Esophagus squamous epithelium (tissue), 5 donors: ENCODE measurements at places on chromosomes 12 and 14. TPM values are rescaled to one million over a fixed set of nuclear protein-coding genes. Genes with fewer than 3 reads are reported as not detected.

DNA sequence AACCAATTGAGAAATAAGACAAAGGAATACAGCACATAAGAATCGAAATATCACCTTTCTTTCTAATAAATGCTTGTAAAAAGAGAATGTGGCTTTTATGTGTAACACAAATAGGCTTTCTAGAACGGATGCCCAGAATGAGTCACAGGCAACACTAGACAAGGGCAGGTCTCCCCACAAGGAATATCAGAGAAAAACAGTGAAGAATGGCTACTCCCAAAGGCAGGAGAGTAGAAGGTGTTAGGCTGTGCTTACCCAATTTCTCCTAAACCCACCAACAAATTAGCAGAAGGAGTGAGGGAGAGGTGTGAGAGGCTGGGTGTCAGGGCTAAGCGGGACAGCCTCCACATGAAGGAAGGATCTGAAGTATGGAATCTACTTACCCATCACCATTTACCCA lies 55.2 kb downstream of the GALNT4 start:
- H3K27ac ChIP-seq = no peak overlapping the region
- no peaks in the 10 kb centered on the region for H3K36me3 ChIP-seq
- no peak for DNase-seq
- H3K27me3 ChIP-seq = no peaks in the 10 kb centered on the region
- no peak overlapping the region for H3K4me3 ChIP-seq

GRCh38 chr12:53252349-53252916 lies 15.7 kb upstream of the ESPL1 start:
- no peak for DNase-seq
- H3K4me3 ChIP-seq = peak overlapping the region; percentile 95
- no peaks in the 10 kb centered on the region for H3K27me3 ChIP-seq
- no peaks in the 10 kb centered on the region for H3K36me3 ChIP-seq
- H3K4me1 ChIP-seq = peaks cover 52% of the 10 kb centered on the region

DNA sequence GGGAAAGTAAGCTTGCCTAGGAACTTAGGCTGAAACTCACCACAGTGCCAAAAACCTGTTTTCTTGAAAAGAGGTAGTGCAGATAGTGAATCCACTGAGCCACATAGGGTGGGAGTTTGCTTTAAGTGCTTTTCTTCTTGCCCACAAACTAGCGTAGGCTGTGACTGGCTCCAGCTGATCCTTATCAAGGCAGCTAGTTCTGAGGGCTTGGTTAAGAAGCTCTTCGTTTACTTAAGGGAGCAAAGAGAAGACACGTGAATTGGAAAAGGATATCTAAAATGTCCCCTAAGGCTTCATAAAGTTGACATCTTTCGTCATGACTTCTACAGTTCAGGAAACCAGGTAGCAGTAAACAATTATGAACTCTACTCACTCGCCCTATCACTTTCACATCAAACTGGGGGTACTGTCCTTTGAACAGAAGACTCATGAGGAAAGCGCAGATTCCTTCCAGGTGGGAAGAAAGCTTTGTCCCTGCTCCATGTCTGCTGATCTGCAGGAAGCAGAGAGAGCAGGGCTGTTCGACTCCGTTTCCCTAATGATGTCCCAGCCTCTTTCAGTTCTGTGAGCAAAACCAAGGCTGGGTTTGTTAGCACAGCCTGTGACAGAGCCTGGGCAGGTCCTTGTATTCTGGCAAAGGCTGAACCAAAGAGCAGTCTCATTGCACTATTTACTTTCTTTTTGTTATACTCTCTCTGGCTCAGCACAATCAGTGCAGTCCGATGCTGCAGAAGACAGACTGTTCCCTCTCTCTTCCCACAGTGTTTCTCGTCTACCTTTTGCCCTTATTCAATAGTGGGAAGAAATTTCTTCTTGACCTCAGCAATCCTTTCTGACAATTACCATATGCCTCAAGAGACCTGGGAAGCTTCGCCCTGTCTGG lies 93.5 kb upstream of the ETV6 start:
- H3K27me3 ChIP-seq = no peaks in the 10 kb centered on the region
- H3K27ac ChIP-seq = peak overlapping the region; percentile 65
- peak overlapping the region; percentile 27 for H3K4me3 ChIP-seq
- no peak for DNase-seq

DNA sequence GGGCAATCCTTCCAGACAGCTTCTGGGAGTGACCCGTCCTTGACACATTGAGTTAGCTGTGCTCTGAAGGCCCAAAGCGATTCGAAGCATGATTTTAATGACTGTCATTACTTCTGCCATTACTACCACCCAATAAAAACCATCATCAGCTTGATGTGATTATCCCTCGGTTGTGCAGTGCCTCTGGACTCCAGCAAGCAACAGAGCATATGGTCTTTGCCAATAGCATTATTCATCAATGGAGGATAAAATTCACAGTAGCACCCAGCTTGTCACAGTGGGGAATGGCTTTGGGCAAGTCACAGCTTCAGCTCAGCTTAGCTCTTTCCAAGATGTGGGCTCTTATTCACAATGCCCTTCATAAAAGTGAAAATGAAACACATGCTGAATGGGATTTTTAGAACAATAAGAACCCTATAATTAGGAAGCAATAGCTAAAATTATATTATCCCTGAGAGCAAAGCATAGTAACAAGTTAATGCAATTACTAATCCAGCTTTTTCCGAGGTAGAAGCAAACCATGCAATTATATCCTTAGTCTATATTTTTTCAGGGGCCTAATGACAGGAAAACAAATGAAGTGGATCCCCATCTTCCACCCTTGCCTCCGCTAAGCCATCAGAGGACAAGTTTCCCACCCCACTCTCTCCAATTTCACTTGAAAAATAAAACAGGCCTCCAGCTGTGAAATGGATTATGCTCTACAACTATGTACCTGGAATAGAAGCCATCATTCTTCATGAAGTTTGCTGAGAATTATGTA lies 163.0 kb upstream of the EEA1 start:
- H3K27ac ChIP-seq = no peak overlapping the region
- H3K27me3 ChIP-seq = no peaks in the 10 kb centered on the region
- DNase-seq = no peak
- no peak overlapping the region for H3K4me3 ChIP-seq
- H3K4me1 ChIP-seq = peaks cover 24% of the 10 kb centered on the region

DNA sequence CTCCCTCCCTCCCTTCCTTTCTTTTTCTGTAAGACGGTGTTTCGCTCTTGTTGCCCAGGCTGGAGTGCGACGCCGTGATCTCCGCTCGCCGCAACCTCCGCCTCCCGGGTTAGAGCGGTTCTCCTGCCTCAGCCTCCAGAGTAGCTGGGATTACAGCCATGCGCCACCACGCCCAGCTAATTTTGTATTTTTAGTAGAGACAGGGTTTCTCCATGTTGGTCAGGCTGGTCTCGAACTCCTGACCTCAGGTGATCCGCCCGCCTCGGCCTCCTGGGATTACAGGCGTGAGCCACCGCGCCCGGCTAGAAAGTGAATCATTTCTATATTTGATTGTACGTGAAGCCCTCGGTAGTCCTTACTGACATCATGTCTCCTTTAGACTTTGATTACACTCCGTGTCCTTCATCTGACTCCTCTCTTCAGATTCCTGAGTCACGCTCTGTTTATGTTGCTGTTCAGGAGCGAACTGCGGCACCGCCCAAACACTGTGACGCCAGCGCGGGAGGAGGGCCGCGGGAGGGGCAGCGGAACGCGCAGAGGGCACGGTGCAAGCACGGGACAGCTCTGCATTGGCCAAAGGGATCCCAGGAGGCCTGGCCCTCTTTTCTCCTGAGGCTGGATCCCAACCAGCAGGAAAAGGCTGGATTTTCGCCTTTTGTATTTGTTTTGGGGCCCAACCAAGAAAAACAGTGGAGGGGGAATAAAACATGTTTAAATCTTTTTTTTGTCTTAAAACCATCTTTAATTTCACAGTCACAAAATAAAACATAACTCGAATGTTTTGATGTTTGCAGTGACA lies 538 bp upstream of the GABARAPL1 start:
- DNase-seq = peak; percentile 49
- H3K4me1 ChIP-seq = peaks cover 34% of the 10 kb centered on the region
- H3K36me3 ChIP-seq = peaks cover under 1% of the 10 kb centered on the region

DNA sequence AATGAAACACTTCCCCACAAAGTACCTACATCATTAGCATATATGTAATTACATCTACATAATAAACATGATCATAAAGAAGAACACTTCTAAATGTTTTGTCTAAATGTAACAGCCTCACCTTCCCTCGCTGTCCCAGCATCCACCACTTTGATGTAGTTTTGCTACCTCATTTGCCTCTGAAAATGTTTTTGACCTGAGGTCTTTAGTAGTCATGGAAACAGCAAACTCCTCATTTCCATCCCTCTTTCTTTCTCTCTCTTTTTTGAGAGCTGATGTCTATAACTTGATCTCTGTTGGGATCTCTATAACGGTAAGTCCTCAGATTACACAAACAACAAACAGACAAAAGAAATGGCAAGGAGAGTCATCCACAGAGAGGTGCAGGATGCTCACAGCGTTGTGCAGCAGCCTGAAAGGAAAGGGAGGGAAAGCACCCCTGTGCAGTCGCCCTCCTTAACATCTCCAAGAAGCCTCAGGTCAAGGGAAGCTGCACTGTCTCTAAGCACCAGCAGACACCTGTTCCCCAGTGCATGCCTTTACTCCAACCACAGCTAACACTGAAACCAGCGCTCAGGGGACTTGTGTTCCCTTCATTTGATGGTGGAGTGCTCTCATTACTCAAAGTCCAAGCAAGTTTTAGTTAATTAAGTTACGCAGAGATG lies 268.7 kb downstream of the TMEM132D start:
- H3K4me1 ChIP-seq = no peaks in the 10 kb centered on the region
- no peaks in the 10 kb centered on the region for H3K27me3 ChIP-seq
- no peak overlapping the region for H3K27ac ChIP-seq
- H3K36me3 ChIP-seq = no peaks in the 10 kb centered on the region
- DNase-seq = no peak
- H3K4me3 ChIP-seq = no peak overlapping the region

- H3K4me1 ChIP-seq = no peaks in the 10 kb centered on the region
- no peak overlapping the region for H3K4me3 ChIP-seq
- DNase-seq = no peak
- no peaks in the 10 kb centered on the region for H3K27me3 ChIP-seq
Measured at GRCh38 chr12:127588249-127588648, 678.7 kb upstream of the TMEM132C start.

GRCh38 chr12:8692573-8692972 lies 5.2 kb upstream of the RIMKLB start:
- DNase-seq = no peak
- H3K4me3 ChIP-seq = no peak overlapping the region
- H3K36me3 ChIP-seq = no peaks in the 10 kb centered on the region
- no peaks in the 10 kb centered on the region for H3K27me3 ChIP-seq

GRCh38 chr12:64634508-64635092 lies 24.3 kb downstream of the RASSF3 start:
- no peaks in the 10 kb centered on the region for H3K36me3 ChIP-seq
- H3K4me1 ChIP-seq = peaks cover 27% of the 10 kb centered on the region
- no peaks in the 10 kb centered on the region for H3K27me3 ChIP-seq
- DNase-seq = no peak
- H3K4me3 ChIP-seq = no peak overlapping the region

- no peak overlapping the region for H3K27ac ChIP-seq
- no peaks in the 10 kb centered on the region for H3K27me3 ChIP-seq
- no peak overlapping the region for H3K4me3 ChIP-seq
- H3K36me3 ChIP-seq = no peaks in the 10 kb centered on the region
Measured at GRCh38 chr14:99872786-99873440, 79.7 kb downstream of the EML1 start.

DNA sequence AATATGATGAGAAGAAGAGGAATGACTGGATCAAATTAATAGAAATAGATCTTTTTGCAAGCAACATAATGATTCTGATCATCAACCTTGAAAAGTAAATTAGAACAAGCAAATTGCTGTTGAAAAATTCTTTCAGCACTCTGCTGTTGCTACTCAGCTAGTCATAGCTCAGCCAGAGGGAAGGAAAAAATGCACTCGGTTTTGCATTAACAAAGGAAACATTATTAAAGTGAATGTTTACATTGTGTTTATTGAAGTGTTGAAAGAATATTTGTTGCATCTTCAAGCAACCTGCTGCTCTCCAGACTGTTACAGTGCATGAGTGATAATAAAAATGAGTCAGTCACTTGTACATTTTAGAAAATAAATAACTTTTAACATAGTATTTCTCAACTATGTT lies 26.5 kb downstream of the AP5M1 start:
- H3K27ac ChIP-seq = no peak overlapping the region
- peaks cover 20% of the 10 kb centered on the region for H3K36me3 ChIP-seq
- no peaks in the 10 kb centered on the region for H3K4me1 ChIP-seq
- no peaks in the 10 kb centered on the region for H3K27me3 ChIP-seq
- no peak overlapping the region for H3K4me3 ChIP-seq
- no peak for DNase-seq

GRCh38 chr12:57851552-57851951 lies 5.0 kb upstream of the CTDSP2 start:
- peak overlapping the region; percentile 79 for H3K27ac ChIP-seq
- H3K4me1 ChIP-seq = peaks cover 26% of the 10 kb centered on the region
- DNase-seq = no peak
- no peaks in the 10 kb centered on the region for H3K36me3 ChIP-seq
- H3K4me3 ChIP-seq = no peak overlapping the region
- no peaks in the 10 kb centered on the region for H3K27me3 ChIP-seq

DNA sequence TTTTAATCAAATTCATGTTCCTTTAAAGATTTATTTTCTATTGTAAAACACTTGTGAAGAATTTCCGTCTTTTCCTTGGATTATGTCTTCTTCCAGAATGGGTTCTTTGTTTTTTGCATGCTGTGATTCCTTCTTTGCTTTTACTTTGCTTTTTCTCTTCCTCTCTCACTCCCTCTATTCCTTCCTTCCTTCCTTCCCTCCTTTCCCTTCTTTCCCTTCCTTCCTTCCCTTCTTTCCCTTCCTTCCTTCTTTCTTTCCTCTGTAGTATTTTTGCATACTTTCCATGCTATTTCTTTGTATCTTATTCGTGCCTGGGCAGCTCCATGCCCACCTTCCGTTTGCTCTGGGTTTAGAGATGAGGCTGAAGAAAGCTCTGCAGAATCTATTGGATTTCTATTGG lies 21.6 kb upstream of the FGF23 start:
- no peaks in the 10 kb centered on the region for H3K36me3 ChIP-seq
- no peak for DNase-seq
- no peak overlapping the region for H3K4me3 ChIP-seq
- no peaks in the 10 kb centered on the region for H3K4me1 ChIP-seq

DNA sequence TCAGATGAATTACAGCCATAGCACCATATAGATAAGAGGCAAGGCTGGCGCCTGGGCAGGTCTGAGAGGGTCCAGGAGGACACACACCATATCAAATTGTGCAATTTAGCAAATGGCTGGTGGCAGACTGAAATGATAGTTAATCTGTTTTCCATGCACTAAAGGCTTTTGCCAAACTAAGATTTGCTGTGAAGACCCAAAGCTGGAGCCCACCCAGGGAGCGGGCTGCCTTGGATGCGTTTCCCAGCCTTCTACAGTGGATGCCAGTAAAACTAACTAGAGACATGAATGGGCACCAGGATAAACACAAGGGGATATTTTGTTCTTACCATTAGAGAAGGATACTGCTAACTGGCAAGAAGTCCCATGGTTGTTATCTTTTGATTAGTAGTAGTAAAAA lies 475.1 kb downstream of the DPF3 start:
- H3K4me1 ChIP-seq = no peaks in the 10 kb centered on the region
- H3K27ac ChIP-seq = no peak overlapping the region
- no peak overlapping the region for H3K4me3 ChIP-seq
- no peaks in the 10 kb centered on the region for H3K36me3 ChIP-seq
- no peaks in the 10 kb centered on the region for H3K27me3 ChIP-seq

The NYNRIN gene
- total RNA-seq = 4.7 TPM

The GLTP gene
- 901 TPM for total RNA-seq

The BTBD6 gene
- 45.6 TPM for total RNA-seq

The RFLNA gene
- total RNA-seq = 0.23 TPM

The MIP gene
- 0.09 TPM for total RNA-seq

The ZNF219 gene
- total RNA-seq = 59.7 TPM

The TAS2R9 gene
- 0.66 TPM for total RNA-seq

The SLC22A17 gene
- total RNA-seq = 0.88 TPM

The ANHX gene
- not detected for total RNA-seq

The BDKRB1 gene
- total RNA-seq = 12.2 TPM

The RASAL1 gene
- total RNA-seq = 61.9 TPM

The CD163 gene
- 10.2 TPM for total RNA-seq

The RBP5 gene
- not detected for total RNA-seq

The JPH4 gene
- total RNA-seq = not detected
